ENCODE measurements at places on chromosomes 2 and 18. TPM values are rescaled to one million over a fixed set of nuclear protein-coding genes. Genes with fewer than 3 reads are reported as not detected.
A peak's percentile ranks its signal among the peaks of the same experiment; 100 is the strongest.

GRCh38 chr2:191128172-191128910 is 22.5 kb downstream of the STAT4 start:
- no peaks in the 10 kb centered on the region for H3K27me3 ChIP-seq
- peak overlapping the region; percentile 90 for H3K27ac ChIP-seq
- DNase-seq: no peak
- H3K4me1 ChIP-seq: peaks cover 64% of the 10 kb centered on the region
- H3K4me3 ChIP-seq: peak overlapping the region; percentile 69
- H3K36me3 ChIP-seq: peaks cover 55% of the 10 kb centered on the region

DOK6 gene
- total RNA-seq: not detected

CDH19 gene
- not detected for total RNA-seq

ZNF532 gene
- total RNA-seq: 4.0 TPM

GRCh38 chr2:74222300-74222650 is 23.9 kb downstream of the MTHFD2 start:
- peaks cover 13% of the 10 kb centered on the region for H3K36me3 ChIP-seq
- H3K4me1 ChIP-seq: peaks cover 11% of the 10 kb centered on the region
- H3K4me3 ChIP-seq: no peak overlapping the region

- H3K27ac ChIP-seq: no peak overlapping the region
- H3K36me3 ChIP-seq: no peaks in the 10 kb centered on the region
- H3K4me3 ChIP-seq: no peak overlapping the region
- peaks cover 2% of the 10 kb centered on the region for H3K27me3 ChIP-seq
- no peak for DNase-seq
Observed at GRCh38 chr2:237260039-237260620, 153.8 kb downstream of the COL6A3 start.

OXER1 gene
- not detected for total RNA-seq

- H3K4me3 ChIP-seq: peak overlapping the region; percentile 5
- DNase-seq: no peak
- peaks cover 24% of the 10 kb centered on the region for H3K4me1 ChIP-seq
- no peaks in the 10 kb centered on the region for H3K36me3 ChIP-seq
- H3K27ac ChIP-seq: peak overlapping the region; percentile 37
- H3K27me3 ChIP-seq: no peaks in the 10 kb centered on the region
Observed at GRCh38 chr2:85564144-85564563, 2.9 kb upstream of the GGCX start.

- no peak for DNase-seq
- H3K36me3 ChIP-seq: no peaks in the 10 kb centered on the region
- H3K27me3 ChIP-seq: peaks cover 2% of the 10 kb centered on the region
- H3K27ac ChIP-seq: no peak overlapping the region
Observed at GRCh38 chr2:229300790-229301189, 29.7 kb upstream of the PID1 start.

GRCh38 chr2:9818097-9818496 is 25.2 kb upstream of the TAF1B start:
- H3K36me3 ChIP-seq: no peaks in the 10 kb centered on the region
- peaks cover 11% of the 10 kb centered on the region for H3K4me1 ChIP-seq
- H3K27ac ChIP-seq: no peak overlapping the region
- no peak overlapping the region for H3K4me3 ChIP-seq
- DNase-seq: no peak
- peaks cover 14% of the 10 kb centered on the region for H3K27me3 ChIP-seq

DNA sequence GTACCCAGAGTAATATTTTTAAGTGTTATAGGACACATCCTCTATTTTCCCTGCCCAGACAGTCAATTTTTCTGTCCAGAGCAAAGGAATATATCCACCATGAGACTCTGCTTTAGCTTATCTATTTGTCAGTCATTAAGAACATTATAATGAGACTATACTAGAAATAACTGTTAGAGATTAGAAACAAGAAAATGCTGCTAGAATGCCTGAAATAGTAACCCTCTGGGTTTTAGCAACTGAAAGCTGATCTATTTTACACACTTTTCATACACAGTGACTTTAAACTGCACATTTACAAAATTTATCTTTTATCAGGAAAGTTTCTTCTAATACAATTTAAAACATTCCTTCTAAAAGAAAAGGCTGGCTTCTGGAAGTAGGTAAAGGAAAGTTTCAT is 39.6 kb downstream of the MBD2 start:
- H3K4me3 ChIP-seq: no peak overlapping the region
- no peak overlapping the region for H3K27ac ChIP-seq
- H3K36me3 ChIP-seq: peaks cover 18% of the 10 kb centered on the region
